ENCODE measurements at places on chromosomes 12 and 14.
A peak's percentile ranks its signal among the peaks of the same experiment; 100 is the strongest.

DNA sequence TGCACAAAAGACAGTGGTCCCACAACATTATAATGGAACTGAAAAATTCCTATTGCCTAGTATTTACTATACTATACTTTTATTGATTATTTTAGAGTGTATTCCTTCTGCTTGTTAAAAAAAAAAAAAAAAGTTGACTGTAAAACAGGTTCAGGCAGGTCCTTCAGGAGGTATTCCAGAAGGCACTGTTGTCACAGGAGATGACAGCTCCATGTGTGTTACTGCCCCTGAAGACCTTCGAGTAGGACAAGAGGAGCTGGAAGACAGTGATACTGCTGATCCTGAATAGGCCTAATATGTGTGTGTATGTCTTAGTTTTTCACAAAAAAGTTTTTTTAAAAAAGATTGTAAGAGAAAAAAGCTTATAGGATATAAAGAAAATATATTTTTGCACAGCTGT, 12.3 kb downstream of the UBE2N start:
- no peak for DNase-seq

- DNase-seq = peak; percentile 23
Observed at GRCh38 chr12:38691164-38691563, 214.2 kb downstream of the CPNE8 start.

DNA sequence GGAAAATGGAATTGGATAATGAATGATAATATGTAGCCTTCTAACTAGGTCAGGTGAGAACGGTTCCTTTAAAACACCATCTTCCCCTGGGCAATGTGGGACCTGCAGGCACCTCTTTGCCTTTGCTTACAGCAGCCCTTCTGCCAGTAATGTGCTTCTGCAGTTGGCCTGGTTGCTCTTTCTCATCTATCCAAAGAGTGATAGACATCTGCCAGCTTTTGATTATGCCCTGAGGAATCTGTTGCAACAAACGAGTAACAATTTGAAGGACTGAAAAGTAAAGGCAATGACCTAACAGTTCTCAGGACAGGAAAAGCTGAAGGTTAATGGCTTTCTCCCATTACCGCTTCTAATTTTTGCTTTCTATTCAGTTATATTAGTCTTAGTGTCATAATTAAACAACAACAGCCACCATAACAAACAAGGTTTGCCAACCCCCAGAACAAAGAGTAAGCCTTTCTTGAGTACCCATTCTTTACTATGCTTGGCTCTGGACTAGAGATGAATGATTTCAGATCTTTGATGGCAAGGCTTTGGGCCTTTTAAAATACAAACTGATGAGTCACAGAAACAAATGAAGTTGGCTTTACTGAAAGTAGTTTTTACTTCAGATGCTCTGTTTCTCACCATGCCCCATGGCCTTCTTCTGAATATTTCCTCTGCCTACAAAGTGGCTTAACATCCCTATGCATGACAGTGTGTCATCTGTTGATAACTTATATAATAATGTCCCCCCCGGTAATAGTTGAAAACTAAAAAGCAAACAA, 76.1 kb upstream of the KRR1 start:
- DNase-seq = peak; percentile 31

- DNase-seq = no peak
Observed at GRCh38 chr14:61719344-61720293, 24.3 kb downstream of the HIF1A start.

GRCh38 chr12:22733756-22734155, 108.8 kb downstream of the ETNK1 start:
- DNase-seq = peak; percentile 8

DNA sequence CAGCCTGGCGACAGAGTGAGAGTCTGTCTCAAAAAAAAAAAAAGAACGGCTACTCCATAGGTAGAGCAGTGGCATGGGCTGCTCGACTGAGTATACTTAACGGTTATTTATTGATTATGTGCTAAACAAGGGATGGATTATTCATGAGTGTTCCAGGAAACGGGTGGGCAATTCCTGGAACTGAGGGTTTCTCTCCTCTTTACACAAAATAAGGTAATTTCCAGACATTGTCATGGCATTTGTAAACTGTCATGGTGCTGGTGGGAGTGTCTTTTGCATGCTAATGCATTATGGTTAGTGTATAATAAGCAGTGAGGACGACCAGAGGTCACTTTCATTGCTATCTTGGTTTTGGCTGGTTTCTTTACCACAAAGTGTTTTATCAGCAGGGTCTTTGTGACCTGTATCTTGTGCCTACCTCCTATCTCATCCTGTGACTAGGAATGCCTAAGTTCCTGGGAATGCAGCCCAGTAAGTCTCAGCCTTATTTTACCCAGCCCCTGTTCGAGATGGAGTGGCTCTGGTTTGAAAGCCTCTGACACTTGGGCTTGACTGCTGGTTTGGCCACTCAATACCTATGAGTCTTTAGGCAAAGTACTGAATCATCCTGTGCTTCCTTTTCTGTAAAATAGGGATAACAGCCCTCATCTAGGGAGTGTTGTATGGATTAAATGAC, 3.2 kb downstream of the DGLUCY start:
- peak; percentile 13 for DNase-seq

- no peak for DNase-seq
Observed at GRCh38 chr14:72057701-72058285, 125.6 kb downstream of the RGS6 start.

- peak; percentile 88 for DNase-seq
Observed at GRCh38 chr14:65281991-65282895, 130.3 kb upstream of the FUT8 start.

- DNase-seq = no peak
Observed at GRCh38 chr12:72368719-72369422, 96.7 kb downstream of the TRHDE start.

DNA sequence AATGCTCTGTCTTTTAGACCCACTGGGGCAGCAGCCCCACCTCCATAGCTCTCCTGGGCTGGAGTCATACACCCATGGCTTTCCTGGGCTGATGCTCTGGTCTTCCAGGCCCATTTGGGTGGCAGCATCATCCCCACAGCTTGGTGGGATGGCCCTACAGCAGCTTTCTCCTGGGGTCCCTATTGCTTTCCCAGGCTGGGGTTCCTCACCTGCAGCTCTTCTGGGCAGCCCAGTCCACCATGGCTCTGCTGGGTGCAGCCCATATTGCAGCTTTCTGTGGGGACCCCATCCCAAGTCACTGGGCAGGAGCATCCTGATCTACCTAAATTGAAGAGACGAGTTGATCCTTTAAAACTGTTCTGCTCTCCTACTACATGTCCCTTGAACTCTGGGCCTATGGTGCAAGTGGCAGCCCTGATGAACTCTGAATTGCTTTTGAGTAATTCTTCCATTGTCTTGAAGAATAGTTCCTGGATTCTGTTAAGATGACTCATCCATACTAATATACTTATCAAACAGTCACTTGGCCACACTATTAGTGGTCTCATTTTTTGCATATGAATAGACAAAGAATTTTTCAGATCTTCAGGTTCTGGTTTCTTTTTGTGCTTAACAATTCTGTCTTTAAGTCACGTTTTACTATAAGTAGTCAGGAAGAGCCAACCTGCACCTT, 390.1 kb downstream of the DPF3 start:
- peak; percentile 47 for DNase-seq

DNA sequence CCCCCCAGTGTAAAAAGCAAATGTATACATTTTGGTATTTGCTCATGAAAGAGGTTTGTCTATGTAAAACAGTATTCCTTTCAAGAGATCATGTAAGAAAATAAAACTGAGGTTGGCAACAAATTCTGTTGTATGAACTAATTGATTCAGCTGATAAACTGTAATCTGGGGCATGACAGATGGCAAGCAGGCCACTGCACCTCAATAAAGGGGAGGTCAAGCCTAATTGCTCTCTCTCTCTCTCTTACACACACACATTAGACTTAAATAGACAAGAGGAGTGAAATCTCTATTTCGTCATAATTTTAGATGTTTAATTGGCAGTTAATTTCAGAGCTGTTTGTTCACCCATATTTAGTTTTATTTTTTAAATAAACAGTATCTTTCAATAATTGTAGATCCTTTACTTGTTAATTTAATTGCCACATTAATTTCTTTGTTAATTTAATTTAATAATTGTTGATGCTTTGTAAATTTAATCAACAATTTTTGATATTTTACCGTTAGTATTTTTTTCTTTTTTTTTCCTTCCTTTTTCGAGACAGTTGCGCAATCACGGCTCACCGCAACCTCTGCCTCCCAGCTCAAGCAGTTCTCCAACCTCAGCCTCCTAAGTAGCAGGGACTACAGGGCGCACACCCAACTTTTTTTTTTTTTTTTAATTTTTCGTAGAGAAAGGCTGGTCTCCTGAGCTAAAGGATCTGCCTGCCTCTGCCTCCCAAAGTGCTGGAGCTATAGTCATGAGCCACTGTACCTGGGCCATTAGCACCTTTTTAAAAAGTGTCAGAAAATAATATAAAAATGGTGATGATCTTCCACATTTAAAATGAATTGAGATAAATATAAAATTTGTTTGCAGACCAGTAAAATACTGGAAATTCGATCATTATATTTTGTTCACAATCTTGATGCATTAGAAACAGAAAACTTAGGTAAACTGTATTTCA, 577.7 kb downstream of the SLC16A7 start:
- DNase-seq = no peak

DNA sequence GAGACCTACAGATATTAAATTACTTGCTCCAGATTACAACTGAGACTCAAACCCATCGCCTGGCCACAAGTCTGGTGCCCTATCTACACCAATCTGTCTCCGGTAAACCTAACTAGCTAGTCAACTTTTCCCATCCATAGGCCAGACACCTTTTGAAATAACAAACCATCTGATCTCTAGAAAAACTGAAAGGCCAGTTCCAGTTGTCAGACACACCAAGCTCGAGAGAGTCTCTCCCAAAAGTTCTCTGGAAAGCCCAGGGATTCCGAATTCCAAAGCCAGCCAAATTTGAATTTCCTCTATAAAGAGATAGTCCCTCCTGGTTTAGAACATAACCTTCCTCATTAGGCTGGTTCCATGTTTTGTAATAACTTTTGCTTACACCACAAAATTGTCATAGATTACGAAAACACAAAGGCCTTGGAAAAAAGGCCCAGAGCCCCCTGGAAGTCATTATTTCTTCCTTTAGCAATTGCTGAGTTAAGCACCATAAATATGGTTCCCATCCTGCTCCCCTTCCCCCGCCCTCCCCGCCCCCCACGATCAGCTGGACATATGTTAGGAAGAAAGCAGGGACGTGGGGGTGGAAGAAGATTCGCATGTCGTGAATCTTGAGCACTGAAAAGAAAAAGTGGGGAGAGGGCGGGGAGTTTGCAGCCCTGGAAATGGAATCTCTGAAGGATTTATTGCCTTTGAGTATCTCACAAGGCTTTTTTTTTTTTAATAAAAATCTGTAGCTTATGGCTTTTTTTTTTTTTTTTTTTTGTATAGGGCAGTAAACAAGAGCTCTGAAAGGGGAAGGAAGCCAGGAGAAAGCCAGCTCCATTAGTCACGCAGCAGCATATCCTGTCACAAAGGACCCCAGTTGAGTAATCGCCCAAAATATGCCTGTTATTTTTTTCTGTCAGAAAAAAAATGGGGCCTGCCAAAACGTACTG, 110.4 kb downstream of the ZFP36L1 start:
- DNase-seq = peak; percentile 95

DNA sequence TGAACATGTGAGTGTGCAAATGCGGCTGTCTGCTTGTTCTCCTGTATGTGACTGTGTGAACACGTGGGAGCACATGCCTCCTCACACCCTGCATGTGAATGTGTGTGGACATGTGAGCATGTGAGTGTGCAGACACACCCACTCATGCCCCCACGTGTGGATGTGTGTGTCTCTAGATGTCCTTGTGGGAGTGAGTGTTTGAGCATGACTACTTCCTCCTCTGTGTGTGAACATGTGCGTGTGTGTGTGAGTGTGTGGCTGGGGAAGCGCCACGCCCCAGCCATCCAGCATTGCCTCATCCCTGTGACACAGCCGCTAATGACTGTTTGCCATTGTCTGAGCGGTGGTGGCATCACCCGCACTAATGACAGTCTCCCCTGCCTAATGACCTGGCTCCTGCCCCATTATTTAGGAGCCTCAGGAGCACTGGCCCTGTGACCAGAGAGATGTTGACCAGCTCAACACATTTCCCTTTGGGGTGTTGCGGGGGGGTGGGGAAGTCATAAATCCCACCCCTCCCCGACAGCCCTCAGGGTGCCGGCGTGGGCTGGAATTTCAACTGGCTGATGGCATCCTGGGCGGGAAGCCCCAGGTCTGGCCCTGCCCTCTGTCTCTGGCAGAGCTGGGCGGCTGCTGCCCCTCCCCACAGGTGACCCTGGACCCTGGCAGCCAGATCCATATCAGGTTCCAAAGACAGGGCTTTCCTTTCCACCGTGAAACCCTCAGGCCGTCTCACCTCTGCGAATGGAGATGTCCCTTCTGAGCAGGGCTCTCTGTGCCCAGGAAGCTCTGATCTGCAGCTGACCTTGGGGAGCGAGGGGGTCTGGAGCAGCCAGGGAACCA, 11.5 kb upstream of the KRT80 start:
- peak; percentile 87 for DNase-seq
